ENCODE measurements at places on chromosomes 5 and 9.

GRCh38 chr5:147763791-147764525 is 18.6 kb downstream of the JAKMIP2 start:
- no peak for DNase-seq

DNA sequence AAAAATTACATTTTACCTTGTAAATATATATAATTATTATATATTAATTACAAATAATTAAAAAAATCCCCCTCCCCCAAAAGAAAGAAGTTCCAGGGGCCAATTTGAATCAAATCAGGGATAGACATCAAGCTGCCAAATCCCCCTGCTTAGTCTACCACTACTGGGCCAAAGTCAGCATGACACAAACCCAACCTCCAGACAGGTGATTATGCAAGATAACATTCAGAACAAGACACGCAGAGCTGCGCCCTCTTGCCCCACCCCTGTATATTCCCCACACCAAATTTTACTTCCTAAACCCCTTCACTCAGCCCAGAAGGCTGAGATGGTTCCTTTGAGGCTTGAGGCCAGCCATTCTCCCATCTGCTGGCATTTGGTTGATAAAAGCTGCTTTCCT is 2059.1 kb upstream of the CDH6 start:
- DNase-seq: no peak

DNA sequence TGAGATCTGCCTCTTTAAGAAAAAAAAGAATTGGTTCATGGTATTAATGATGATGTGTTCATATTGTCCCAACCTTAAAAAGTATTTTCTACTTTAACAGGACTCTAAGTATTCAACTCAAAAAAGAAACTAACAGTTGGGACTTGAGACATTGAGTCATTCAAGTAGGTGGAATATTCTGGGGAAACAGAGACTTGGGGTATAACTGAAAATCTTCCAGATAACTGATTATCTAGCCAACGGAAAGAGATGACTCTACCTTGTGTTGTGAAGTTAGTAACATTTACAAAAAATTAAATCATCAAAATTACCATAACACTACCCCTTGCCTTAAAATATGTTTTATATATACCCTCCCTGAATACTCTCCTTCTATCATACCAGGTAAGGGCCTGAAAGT is 19.1 kb downstream of the OXCT1 start:
- DNase-seq: no peak

DNA sequence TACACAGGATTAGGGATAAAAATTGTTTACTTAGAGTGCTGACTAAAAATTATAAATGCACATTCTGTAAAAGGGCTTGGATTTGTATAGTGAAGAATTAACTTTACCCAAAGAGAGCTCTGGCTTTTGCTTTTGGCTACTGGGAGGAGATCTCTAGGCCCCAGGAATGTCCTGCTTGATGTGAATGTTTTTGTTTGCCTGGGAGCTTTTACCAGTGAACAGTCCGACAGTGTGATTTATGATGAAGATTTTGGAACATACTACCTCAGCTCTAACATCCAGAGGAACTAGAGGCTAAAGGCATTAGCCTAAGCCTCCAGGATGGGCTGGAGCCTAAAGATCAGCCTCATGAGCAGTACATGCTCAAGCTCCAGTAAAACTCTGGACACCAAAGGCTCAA is 103.7 kb upstream of the RFX3 start:
- no peak for DNase-seq

GRCh38 chr5:149807614-149808013 is 77.5 kb downstream of the PPARGC1B start:
- DNase-seq: no peak

GRCh38 chr5:168390491-168390890 is 95.8 kb upstream of the RARS1 start:
- no peak for DNase-seq

- DNase-seq: no peak
Observed at GRCh38 chr9:82443312-82443711, 454.7 kb downstream of the SPATA31D1 start.

GRCh38 chr9:112180387-112180881 is 5.3 kb upstream of the SUSD1 start:
- no peak for DNase-seq

DNA sequence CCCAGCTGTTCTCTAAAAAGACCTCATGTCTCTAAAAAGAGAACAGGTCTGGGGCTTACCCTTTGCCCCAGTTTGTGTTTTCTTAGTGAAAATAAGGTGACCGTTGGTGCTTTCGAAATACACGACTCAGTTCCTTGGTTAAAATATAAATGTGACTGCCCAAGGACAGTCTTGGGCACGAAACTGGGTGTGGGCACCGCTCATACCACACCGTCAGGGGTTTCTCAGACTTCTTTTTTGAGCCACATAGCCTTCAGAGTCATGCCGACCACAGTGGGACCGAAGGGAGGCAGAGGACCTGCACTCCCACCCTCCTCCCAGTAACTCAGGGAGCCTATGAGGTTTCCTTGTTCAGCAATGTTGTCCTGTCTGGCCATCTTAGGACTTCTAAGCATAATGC is 6.5 kb downstream of the SNX18 start:
- no peak for DNase-seq

DNA sequence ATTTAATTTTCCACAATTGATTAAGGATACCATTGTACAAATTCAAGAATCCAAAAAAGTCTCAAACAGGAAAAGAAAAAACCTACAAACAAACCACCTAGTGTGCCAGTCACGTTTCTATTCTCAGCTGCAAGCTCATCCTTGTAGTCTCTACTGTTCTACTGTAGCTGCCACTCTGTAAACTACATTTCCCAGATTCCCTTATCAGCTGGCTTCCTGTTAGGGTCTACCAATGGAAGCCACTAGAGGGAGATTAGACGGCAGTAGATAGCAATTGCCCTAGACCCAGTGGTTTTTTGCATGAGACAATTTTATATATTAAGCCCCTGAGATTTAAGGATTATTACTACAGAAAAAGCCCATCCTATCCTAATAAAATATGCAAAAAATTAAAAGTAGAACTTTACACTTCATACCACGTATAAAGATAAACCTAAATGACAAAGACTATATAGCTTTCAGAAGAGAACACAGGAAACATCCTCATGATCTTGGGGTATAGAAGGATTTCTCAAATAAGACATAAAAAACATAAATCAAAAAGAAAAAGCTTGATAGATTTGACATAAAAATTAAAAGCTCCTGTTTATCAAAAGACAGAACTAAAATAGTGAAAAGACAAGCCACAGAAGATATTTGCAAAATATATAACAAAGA is 37.4 kb downstream of the P4HA2 start:
- no peak for DNase-seq

- no peak for DNase-seq
Observed at GRCh38 chr5:132525299-132525724, 18.0 kb downstream of the IL5 start.

GRCh38 chr5:170863646-170864045 is 1.8 kb downstream of the RANBP17 start:
- no peak for DNase-seq

DNA sequence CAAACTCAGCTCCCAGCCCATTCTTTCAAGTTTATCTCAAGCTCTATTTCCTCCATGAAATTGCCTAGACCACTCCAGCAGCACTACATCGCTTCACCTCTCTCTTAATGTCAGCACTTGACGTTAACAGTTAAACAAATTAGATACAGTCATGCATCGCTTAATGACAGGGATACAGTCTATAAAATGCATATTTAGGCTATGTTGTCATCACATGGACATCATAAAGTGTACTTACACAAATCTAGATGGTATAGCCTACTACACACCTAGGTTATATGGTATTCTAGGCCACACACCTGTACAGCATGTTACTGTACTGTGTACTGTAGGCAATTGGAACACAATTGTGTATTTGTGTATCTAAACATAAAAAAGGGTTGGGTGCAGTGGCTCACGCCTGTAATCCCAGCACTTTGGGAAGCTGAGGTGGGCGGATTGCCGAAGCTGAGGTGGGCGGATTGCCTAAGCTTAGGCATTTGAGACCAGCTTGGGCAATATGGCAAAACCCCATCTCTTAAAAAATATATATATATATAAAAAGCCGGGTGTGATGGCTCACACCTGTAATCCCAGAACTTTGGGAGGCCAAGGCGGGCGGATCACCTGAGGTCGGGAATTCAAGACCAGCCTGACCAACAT is 13.4 kb upstream of the PCSK5 start:
- DNase-seq: no peak

- no peak for DNase-seq
Observed at GRCh38 chr5:11563822-11564221, 340.4 kb downstream of the CTNND2 start.

GRCh38 chr5:7075470-7075869 is 320.5 kb upstream of the ADCY2 start:
- no peak for DNase-seq

GRCh38 chr9:132116583-132116982 is 36.9 kb upstream of the MED27 start:
- DNase-seq: no peak

GRCh38 chr9:131404581-131404980 is 10.7 kb downstream of the PRRC2B start:
- DNase-seq: no peak

- DNase-seq: no peak
Observed at GRCh38 chr9:4515958-4516375, 25.7 kb downstream of the SLC1A1 start.

GRCh38 chr5:129027260-129027659 is 62.0 kb downstream of the SLC27A6 start:
- DNase-seq: no peak

DNA sequence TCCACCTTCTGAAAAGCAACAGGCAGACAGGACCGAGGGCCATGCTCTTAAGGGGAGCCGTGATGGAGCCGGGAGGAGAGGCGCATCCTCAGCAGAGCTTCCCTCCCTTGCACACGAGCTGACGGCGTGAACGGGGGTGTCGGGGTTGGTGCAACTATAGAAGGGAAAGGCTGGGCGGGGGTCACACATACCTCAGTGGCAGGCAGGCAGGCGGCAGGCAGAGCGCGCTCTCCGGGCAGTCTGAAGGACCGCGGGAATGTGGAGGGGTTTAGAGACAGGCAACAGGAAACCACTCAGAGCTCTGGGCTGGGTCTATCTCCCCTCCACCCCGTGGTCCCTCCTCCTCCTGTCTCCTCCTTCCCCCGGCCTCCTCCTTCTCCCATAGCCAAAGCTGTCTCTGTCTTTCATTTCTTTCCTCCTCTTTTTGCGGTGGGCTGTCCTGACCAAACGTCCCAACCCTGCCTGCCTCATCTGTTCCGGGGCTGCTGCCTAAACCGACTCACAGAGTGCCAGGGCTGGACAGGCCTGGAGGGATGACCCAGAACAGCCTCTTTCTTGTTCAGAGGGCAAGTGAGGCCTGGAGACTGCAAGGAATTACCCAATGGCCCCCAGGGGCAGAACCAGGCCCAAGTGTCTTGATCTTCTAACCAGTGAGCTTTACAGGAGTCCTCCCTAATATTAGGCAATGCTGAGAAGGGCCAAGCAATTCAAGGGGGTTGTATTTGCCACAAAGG is at the start of gene SPARC:
Gene SPARC (minus strand): TSS at position 242 of the 734 bp plus-strand sequence. CDS start 10,727 bp downstream, outside the sequence.
- peak; percentile 97 for DNase-seq

GRCh38 chr5:59767211-59767605 is 126.3 kb downstream of the PDE4D start:
- DNase-seq: no peak

- DNase-seq: no peak
Observed at GRCh38 chr9:34456746-34457145, 1.6 kb downstream of the FAM219A start.

DNA sequence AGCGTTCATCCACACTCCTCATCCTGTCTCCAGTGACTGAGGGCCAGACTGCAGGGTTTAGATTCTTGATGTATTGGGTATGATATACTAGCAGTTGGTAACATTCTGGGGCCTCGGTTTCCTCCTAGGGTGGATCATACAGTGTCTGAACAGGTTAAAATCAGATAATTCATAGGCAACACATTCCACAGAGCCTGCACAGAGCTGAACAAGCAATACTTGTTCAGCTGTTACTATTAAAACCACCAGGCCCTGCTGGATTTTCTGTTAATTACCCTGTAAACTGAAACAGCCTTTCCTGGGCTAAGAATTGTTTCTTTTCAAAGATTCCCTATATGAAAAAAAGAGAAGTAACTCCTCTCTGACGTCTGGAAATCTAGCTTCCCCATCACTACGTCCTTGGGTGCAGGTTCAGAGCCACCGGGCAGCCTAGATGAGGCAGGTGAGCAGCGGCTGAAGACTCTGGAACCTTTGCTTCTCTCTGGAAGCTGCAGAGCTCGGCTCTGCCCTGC is 1313.5 kb upstream of the WWC1 start:
- DNase-seq: no peak

GRCh38 chr9:752681-753200 is 88.8 kb upstream of the DMRT1 start:
- DNase-seq: no peak
